Activated CD4-positive, alpha-beta T cell treated with anti-CD3 and anti-CD28 coated beads for 24 hours (primary cell): ENCODE measurements at places on chromosomes 7 and 10.

DNA sequence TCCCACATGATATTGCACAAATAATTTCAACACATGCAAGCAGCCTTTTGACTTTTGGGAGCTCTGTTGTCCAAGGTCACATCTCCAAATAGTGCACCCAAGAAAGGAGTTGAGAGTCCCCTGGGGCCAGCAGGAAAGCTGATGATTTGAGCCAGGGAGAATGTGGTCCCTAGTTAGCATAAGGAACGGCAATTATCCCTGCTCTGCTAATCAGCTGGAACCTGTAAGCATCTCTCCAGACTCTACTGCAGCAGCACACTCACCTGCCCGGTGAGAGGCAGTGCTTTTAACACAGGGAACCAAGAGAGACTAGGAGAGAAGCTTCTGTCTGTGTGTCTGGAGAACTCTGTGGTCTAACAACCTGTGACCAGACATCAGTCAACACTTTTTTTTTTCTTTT lies 17.0 kb downstream of the TRPV5 start:
- no peak for DNase-seq

- DNase-seq, result no peak
Observed at GRCh38 chr10:112950714-112951358, 789 bp downstream of the TCF7L2 start.

- DNase-seq, result no peak
Observed at GRCh38 chr7:17339952-17340351, 41.5 kb downstream of the AHR start.

GRCh38 chr10:103718247-103718620 lies 137.1 kb downstream of the SH3PXD2A start:
- no peak for DNase-seq
